ENCODE measurements at places on chromosomes 16 and 17. TPM values are rescaled to one million over a fixed set of nuclear protein-coding genes. Genes with fewer than 3 reads are reported as not detected.

NKD1 gene
- total RNA-seq = 2.1 TPM

MEOX1 gene
- total RNA-seq = 12.5 TPM

WWOX gene
- total RNA-seq = 16.7 TPM

DPEP1 gene
- total RNA-seq = not detected

NPIPA2 gene
- 1.6 TPM for total RNA-seq

NOD2 gene
- total RNA-seq = 0.52 TPM

MMP25 gene
- total RNA-seq = 0.52 TPM

HSD11B2 gene
- 2.6 TPM for total RNA-seq

Measured in skeletal muscle tissue (tissue), 5 donors.